Psoas muscle (tissue), 8 donors: ENCODE measurements at places on chromosomes 5 and 9. TPM values are rescaled to one million over a fixed set of nuclear protein-coding genes. Genes with fewer than 3 reads are reported as not detected.

The PCDHGB1 gene
- total RNA-seq, result 1.8 TPM

The MINAR2 gene
- not detected for total RNA-seq

The CYLC2 gene
- not detected for total RNA-seq

The CMYA5 gene
- total RNA-seq, result 1,434 TPM

The DMRT3 gene
- 0.27 TPM for total RNA-seq

The CHSY3 gene
- 2.9 TPM for total RNA-seq

- no peaks in the 10 kb centered on the region for H3K36me3 ChIP-seq
- H3K27ac ChIP-seq, result no peak overlapping the region
- no peak overlapping the region for H3K4me3 ChIP-seq
- DNase-seq, result no peak
- H3K27me3 ChIP-seq, result no peaks in the 10 kb centered on the region
These were observed 162.1 kb downstream of the CCDC192 start for GRCh38 chr5:127865273-127865672.

DNA sequence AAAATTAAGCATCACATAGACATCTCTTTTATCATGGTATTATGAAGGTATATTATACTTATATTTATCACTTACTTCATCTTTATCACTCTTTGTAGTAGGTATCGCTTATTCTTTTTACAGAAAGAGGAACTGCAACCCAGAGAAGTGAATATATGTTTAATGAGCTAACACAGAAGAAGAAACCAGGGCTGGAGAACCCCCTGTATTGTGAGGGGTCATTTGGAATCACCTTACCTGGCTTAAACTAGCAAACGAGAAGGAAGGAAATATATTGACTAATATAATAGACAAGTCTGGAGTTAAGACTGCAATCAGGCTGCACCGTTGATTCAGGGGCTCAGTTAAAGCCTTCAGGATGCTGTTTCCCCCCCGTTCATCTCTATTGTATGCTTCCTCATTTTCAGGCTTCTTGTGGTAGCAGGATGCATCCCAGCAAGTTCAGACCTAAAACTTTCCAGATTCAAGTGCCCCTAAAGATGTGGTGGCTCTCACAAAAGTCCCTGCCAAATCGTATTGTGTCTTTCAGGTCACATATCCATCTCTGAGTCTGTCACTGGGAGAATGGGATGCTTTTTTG is 146.4 kb downstream of the GCNT1 start:
- no peaks in the 10 kb centered on the region for H3K27me3 ChIP-seq
- no peak overlapping the region for H3K27ac ChIP-seq
- no peak overlapping the region for H3K4me3 ChIP-seq
- no peak for DNase-seq
- H3K4me1 ChIP-seq, result no peaks in the 10 kb centered on the region

DNA sequence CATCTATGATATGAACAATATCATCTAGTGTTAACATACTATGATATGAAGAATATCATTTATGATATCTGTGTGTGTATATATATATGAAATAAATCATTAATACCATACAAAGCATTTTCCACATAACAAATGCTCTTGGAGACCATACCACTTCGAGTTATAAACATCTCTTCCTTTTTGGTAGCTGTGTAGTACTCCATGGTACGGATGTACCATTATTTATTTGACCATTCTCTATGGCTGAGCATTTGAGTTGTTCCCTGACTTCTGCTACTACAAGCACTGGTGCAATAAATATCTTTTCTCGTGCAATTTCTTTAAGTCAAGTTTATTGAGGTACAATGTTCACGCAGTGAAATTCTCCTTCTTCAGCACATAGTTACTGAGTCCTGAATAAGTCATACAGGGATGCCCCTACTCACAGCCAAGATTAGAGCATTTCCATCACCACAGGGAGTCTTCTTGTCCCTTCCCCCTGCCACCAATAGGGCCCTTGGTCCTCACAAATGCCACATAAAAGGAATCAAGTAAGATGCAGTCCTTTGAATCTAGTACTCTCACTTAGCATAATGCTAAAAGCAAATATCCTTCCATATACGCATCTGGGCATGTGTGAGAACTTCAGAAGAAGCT is 75.2 kb upstream of the SLC25A48 start:
- no peak overlapping the region for H3K27ac ChIP-seq
- no peaks in the 10 kb centered on the region for H3K4me1 ChIP-seq
- H3K36me3 ChIP-seq, result no peaks in the 10 kb centered on the region
- no peaks in the 10 kb centered on the region for H3K27me3 ChIP-seq

- H3K36me3 ChIP-seq, result no peaks in the 10 kb centered on the region
- H3K4me3 ChIP-seq, result no peak overlapping the region
- DNase-seq, result no peak
- no peak overlapping the region for H3K27ac ChIP-seq
- H3K4me1 ChIP-seq, result no peaks in the 10 kb centered on the region
- H3K27me3 ChIP-seq, result no peaks in the 10 kb centered on the region
These were observed 917.0 kb downstream of the CDH9 start for GRCh38 chr5:26121338-26121737.
